ENCODE measurements at places on chromosomes 4 and X.

GRCh38 chr4:82865592-82865991, 25.4 kb downstream of the SEC31A start:
- DNase-seq, result no peak

DNA sequence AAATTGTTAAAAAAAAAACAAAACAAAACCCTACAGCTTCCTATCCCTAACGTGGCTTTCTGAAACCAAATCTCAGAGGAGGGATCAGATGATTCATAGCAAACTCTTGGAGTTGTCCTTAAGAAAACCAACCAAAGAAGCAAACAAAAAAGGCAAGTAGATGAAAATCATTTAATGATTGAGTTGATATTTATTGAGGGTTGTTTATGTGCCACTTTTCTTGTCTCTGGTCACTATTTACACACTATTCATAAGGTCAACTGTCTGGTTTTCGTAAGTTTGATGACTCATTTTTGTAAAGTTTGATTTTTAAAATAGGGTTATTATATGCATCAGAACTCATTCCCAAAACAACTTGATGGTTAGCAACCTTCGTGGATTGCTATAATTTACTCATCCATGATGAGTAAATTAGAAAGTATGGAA, 133.4 kb downstream of the UNC5C start:
- no peak for DNase-seq

DNA sequence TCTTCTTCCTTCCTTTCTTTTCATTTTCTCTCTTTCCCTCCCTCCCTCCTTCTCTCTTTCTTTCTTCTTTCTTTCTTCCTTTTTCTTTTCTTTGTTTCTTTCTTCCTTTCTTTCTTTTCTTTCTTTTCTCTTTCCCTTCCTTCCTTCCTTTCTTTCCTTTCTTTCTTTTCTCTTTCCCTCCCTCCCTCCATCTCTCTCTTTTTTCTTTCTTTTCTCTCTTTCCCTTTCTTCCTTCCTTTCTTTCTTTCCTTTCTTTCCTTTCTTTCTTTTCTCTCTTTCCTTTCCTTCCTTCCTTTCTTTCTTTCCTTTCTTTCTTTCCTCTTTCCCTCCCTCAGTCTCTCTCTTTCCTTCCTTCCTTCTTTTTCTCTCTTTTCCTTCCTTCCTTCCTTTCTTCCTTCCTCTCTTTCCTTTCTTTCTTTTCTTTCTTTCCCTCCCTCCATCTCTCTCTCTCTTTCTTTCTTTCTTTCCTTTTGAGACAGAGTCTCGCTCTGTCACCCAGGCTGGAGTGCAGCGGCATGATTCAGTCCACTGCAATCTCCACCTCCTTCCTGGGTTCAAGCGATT, 44.4 kb downstream of the CRLF2 start:
- DNase-seq, result no peak

DNA sequence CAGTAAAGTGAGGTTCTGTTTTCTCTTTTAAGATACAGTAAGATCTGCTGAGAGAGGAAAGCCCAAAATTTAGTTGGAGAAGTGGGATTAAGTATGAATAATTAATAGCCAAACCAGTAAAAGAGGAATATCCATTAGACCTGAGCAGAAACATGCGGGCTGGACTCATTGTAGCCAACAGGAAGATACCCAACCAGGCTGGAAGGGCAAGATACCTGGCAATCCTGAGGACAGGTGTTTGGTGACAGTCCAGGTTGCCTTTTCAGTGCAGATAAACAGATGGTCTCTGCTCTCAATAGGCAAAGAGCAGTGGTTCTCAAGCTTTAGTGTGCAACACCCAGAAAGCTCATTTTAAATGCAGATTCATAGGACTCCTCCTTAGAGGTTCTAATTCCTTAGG, 980.8 kb upstream of the GRID2 start:
- no peak for DNase-seq

DNA sequence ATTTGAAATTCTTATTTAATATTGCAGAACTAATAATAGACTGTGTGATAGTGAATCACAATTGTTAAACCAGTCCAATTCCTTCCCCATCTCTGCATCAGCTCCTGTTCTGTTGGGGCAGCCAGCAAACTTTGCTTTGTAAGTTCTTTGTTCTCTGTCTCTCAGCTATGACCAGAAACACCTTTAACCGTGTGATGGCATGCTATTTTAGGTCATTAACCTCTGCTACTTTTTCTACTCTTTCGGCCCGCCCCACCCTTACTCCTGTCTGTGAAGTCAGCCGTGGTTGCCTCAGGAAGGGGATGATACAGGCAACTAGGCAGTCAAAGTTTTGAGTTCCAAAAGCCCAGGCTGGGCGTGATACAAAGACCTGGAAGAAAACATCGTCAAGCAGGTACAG, 51.3 kb upstream of the EGFL6 start:
- no peak for DNase-seq

GRCh38 chrX:105636667-105637066, 185.7 kb upstream of the NRK start:
- no peak for DNase-seq

- no peak for DNase-seq
Measured at GRCh38 chrX:29941287-29941686, 274.1 kb upstream of the MAGEB2 start.

GRCh38 chr4:152073351-152074087, 312.7 kb upstream of the GATB start:
- no peak for DNase-seq

DNA sequence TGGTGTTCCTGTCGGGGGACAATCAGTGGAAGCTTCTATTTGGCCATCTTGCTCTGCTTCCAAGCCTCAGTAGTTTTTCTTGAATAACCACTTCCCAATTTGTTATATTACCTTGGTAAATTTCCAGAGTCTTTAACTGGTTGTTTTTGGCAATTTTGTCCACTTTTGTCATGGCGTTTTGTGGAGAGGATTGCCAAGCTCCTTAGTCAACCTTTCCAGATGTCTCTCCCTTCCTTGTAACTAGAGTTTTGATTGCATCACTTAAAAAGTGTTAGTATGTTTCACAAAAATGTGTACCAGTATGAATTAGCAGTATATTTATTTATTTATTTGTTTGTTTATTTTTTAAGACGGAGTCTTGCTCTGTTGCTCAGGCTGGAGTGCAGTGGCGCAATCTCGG, 15.8 kb upstream of the UXT start:
- no peak for DNase-seq

DNA sequence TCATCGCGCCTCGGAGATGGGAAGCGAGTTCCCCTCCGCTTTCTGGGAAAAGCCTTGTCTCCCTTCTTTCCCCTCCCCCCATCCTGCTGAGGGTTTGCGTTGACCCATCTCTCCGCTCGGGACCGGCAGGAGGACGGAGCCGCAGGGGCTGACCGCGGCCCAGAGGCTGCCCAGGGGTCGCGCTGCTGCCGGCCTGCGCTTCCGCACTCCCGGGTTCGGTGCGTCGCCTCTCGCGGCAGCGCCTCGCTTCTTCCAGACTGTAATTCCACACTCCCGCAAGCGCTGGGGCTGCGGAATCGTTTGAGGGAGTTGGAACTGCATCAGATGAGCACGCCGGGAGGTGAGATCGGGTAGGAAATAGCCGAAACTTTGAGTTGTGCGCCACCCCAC, 88.3 kb downstream of the BCOR start:
- DNase-seq, result no peak

DNA sequence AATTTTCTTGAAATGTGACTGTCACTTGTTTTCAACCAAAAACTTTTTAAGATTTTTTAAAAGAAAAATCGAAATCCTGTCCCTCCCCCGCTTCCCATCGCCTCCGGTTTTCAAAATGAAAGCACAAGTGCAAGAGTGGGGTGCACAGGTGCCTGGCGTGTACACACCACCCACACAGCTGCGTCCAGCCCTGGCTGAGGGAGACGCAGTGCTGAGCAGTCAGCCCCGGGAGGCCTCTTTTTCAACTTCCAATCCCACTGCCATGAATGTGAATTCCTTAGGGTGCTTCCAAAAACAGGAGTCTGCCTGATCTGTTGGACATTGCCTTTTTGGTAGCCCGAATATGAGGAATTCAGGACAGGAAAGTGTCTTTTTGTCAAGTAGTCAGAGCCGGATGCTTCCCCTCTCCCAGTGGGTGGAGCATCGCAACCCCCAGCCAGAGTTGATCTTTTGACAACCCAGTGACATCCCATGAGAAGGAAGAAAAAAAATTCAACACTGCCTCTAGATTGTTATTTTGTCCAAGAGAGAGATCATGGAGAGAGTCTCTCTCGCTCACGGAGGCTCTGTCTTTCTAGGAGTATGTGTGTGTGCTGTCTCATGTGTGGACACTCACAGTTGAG, 8.9 kb downstream of the PRRG3 start:
- no peak for DNase-seq

GRCh38 chr4:41258783-41259182, 2.1 kb downstream of the UCHL1 start:
- no peak for DNase-seq

GRCh38 chr4:110452546-110452945, 23.4 kb upstream of the ENPEP start:
- no peak for DNase-seq

GRCh38 chrX:52352551-52352950, 16.3 kb upstream of the XAGE2 start:
- DNase-seq, result no peak

GRCh38 chr4:100428051-100428450, 89.8 kb downstream of the EMCN start:
- no peak for DNase-seq
